NCI-H1048 (cell line): ENCODE measurements at places on chromosomes 5 and 9.

DNA sequence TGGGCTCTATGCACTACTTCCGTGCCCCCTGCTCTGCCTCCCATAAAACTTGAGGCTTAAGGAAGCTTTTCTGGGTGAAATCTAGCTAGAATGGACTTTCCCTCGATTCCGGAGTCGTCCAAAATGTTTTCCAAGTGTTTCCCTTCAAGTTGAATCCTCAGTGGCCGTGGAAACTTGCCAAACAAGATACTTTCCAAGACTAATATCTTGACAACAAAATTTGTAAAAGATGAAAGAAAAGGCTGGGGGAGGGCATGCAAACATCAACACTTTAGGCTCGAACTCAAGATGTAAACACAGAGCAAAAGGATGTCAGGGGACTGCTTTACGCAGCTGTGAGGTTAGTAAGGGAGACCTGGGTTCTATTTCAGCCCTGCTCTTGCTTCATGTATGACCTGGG is 482.8 kb upstream of the KLF4 start:
- DNase-seq = no peak

- DNase-seq = no peak
Measured at GRCh38 chr5:65418661-65419060, 63.1 kb downstream of the ADAMTS6 start.

DNA sequence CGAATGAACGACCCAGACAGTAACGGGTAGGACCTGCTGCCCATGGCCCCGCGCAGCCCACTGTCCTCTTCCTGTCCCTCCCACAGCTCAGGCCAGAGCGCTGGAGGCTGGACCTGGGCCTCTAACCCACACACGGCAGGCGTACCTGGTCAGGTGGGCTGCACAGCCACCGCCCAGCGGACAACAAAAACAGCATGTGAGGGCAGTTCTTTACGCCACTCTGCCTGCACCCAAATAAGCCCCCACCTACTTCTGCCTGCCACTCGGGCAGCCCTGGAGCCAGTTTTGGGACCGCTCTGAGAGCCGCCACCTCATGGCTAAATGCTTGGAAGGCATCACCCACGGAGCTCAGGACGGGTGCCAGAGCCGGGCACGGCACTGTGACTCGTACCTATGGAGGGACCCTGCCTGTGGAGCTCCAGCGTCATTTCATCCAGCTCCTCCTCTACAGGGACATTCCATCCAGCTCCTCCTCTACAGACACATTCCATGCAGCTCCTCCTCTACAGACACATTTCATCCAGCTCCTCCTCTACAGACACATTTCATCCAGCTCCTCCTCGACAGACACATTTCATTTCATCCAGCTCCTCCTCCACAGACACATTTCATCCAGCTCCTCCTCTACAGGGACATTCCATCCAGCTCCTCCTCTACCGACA is 18.9 kb downstream of the CLPTM1L start:
- no peak for DNase-seq

GRCh38 chr5:150271923-150272322 is 17.6 kb downstream of the CAMK2A start:
- DNase-seq = no peak

DNA sequence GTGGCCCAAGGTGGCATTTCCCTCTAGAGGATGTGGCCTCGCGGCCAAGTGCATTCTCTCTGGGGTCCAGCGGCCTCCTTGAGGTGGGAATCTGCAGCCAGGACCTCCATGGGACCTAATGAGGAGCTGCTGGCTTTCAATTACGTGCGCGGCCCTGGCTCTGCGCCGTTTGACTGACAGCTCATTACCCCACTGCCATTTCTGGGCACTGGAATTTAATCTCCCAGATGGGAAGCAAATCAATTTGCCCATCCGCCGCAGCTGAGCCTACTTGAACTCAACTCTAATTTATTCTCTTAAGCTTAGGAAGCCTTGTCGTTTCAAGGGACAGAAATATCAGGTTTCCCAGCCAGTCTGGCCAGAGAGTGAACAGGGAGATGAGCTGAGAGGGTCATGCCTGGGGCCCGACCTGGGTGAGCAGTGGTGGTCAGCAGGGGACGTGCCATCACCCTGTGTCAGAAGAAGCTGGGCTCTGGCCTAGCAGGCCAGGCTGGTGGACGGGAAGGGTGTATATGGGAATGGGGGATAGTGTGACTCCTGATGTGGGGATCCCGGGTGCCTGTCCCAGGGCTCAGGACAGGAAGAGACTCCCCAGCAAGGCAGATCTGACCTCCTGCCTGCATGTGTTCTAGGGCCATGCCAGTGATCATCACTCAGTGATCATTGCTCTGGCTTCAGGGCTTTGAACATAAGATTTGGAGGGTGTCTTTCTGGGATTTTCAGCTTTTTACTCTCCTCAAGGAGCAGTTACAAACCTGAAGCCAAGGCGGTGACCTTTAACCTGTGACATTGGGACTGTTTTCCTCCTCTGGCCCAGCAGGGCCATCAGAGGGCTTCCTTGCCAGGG is 69.7 kb downstream of the MACROH2A1 start:
- no peak for DNase-seq

- DNase-seq = no peak
Measured at GRCh38 chr9:89493671-89494070, 4.2 kb downstream of the SEMA4D start.

DNA sequence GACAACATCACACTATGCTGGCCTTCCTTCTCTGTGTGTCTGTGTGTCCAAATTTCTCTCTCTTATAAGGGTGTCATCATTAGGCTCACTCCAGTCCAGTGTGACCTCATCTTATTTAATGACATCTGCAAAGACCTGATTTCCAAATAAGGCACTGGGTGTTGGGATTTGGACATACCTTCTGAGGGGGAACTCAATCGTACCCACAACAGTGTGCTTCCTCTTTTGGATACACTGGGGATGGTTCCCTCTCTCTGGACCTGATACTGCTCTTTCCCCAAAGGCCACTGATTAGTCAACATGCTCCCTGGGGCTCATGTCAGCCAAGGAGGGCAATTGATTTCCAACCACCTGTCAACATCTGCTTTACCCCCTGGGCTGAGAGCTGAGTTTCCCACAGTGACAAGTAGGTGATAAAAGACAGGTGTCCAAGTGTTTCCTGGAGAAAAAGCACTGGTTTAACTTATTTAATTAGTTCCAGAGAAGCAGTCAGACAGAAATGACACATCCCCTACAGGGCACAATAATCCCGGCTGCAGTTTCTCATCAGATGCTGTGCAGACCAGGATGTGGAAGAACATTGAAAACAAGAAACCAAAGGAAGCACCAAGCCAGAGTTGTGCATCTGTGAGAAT is 17.8 kb upstream of the CEP72 start:
- no peak for DNase-seq
